ENCODE measurements at places on chromosomes 11 and 22.

DNA sequence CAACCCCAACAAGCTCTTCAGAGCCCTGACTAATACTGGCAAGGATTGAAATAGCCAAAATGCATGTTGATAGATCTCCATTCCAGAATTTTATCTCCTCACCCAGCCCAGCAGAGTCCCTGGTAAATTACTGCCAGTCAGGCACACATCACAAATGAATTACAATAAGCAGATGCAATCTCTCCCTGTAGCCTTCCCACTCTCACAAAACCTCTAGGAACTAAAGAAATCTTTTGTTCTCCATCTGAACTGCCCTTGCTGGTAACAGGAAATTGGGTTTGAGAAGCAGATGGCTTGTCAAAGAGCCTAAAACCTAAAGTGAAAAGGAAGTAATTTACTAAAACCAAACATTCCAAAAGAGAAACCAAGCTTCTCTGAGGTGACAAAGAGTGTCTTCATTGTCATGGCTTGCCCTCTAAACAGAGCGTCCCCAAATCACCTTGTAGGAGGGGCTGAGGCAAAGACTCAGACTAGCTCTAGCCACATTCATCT lies 59.5 kb downstream of the FAM168A start:
- H3K36me3 ChIP-seq, result no peaks in the 10 kb centered on the region
- H3K4me1 ChIP-seq, result peaks cover 3% of the 10 kb centered on the region
- H3K4me3 ChIP-seq, result no peak overlapping the region
- no peak overlapping the region for H3K27ac ChIP-seq
- no peak for DNase-seq
- H3K27me3 ChIP-seq, result no peaks in the 10 kb centered on the region

- no peaks in the 10 kb centered on the region for H3K36me3 ChIP-seq
- H3K4me1 ChIP-seq, result no peaks in the 10 kb centered on the region
- no peak for DNase-seq
- H3K27ac ChIP-seq, result no peak overlapping the region
These were observed 15.2 kb upstream of the NUP160 start for GRCh38 chr11:47863189-47863897.

DNA sequence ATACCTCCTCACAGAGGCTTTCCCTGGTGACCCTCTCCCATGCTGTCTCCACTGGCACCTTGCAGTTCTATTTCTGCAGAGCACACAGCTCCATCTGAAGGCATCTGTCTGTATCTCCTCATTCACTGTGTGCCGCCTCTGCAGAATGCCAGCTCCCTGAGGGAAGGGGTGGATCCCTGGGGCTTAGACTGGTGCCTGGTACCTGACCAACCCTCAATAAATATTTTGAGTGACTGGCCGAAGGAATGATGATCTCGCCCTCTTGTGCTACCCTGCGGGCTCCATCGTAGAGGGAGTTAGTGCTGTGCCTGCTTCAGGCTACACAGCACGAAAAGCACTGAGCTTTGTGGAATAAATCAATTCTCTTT lies 1.6 kb downstream of the CBX7 start:
- peak overlapping the region; percentile 88 for H3K27ac ChIP-seq
- peaks cover 14% of the 10 kb centered on the region for H3K4me1 ChIP-seq
- H3K27me3 ChIP-seq, result peaks cover 17% of the 10 kb centered on the region
- peak; percentile 26 for DNase-seq
- H3K4me3 ChIP-seq, result no peak overlapping the region

DNA sequence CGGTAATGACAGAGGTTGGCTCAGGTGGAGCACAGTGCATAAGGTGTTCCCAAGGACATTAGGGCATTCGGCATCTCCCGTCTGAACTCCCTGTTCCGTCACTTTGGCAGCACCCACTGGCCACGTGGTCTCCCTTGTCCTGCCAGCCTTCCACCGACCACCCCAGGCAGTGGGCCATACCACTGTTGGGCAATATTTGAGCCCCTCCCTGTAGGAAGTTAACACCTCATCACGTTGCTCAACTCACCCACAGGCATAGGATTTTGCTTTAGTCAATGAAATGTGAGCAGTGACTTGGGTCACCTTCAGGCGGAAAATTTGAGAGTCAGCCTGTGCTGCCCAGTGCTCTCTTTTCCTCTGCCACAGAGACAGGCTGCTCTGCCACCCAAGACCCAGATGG lies 44.0 kb downstream of the SERPINH1 start:
- H3K36me3 ChIP-seq, result no peaks in the 10 kb centered on the region
- no peak overlapping the region for H3K27ac ChIP-seq
- DNase-seq, result no peak
- H3K4me1 ChIP-seq, result no peaks in the 10 kb centered on the region

- no peak overlapping the region for H3K27ac ChIP-seq
- H3K4me1 ChIP-seq, result no peaks in the 10 kb centered on the region
- no peak for DNase-seq
- no peaks in the 10 kb centered on the region for H3K36me3 ChIP-seq
These were observed 58.5 kb downstream of the NCAM1 start for GRCh38 chr11:113019711-113020110.

- no peak overlapping the region for H3K27ac ChIP-seq
- H3K27me3 ChIP-seq, result no peaks in the 10 kb centered on the region
- DNase-seq, result no peak
- no peaks in the 10 kb centered on the region for H3K4me1 ChIP-seq
- no peaks in the 10 kb centered on the region for H3K36me3 ChIP-seq
These were observed 360.0 kb downstream of the OPCML start for GRCh38 chr11:133172349-133172748.

DNA sequence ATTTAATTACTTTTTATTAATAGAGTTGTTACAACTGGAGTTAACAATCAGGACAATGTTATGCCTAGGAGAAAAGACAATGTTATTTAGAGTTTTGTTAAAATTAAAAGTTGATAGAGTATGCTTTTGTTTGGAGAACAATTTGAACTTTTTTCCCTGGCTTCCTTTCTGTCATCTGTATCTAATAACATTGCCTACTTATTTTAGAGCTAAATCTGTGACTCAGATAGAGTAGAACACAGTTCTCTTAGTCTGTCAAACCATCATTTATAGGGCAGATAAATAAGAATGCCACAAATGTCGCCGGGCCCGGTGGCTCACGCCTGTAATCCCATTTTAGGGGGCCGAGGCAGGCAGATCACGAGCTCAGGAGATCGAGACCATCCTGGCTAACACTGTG lies 28.9 kb upstream of the YAP1 start:
- DNase-seq, result no peak
- H3K36me3 ChIP-seq, result no peaks in the 10 kb centered on the region
- no peaks in the 10 kb centered on the region for H3K4me1 ChIP-seq
- no peak overlapping the region for H3K4me3 ChIP-seq
- no peaks in the 10 kb centered on the region for H3K27me3 ChIP-seq
- H3K27ac ChIP-seq, result no peak overlapping the region

DNA sequence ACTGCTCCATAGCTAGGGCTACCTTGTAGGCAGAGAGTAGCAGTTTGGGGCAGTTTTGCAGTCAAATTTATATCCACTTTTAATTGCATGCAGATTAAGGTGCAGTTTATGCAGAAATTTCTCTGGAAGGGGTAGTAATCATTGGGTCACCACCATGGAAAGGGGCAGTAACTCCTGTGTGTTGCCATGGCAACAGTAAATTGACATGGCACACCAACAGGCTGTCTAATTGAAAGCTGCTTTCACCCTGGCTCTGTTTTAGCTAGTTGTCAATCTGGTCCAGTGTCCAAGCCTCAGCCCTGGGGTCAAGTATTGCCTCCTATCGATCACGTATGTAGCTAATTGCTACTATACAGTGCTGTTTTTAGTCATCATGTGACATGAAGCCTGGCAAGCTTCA lies 786.1 kb upstream of the CNTN5 start:
- H3K27ac ChIP-seq, result no peak overlapping the region
- H3K36me3 ChIP-seq, result no peaks in the 10 kb centered on the region
- no peaks in the 10 kb centered on the region for H3K27me3 ChIP-seq
- H3K4me1 ChIP-seq, result no peaks in the 10 kb centered on the region
- no peak for DNase-seq

DNA sequence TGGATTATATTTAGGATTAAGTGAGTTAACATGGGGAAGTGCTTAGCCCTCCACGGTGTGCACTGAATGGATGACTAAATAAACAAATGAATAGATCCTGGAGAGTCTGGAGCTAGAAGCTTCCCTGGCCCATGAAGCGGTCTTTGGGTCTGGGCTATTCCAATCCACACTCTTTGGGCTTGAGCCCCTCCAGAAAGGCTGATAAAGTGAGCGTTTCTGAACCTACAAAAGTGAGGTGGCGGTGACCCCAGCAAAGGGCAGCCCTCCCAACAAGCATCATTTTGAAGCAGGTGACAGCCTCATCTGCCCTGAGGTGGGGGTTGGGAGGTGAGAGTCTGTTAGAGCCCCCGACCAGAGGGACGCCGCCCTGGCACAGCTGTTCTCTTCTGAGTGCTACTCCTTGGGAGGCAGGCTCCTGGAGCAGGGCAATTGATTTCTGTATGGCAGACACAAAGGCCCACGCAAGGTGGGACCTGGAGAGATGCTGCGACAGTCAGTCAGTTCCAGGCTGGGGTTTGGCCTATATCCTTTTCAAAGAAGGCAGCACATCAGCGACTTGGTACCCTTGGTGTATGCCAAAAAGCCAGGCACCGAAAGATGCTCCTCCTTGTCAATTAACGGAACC lies 157.8 kb downstream of the CACNA1I start:
- no peaks in the 10 kb centered on the region for H3K4me1 ChIP-seq
- no peak overlapping the region for H3K4me3 ChIP-seq
- H3K27me3 ChIP-seq, result no peaks in the 10 kb centered on the region
- no peaks in the 10 kb centered on the region for H3K36me3 ChIP-seq
- no peak for DNase-seq

GRCh38 chr11:44952500-44953260 lies 2.0 kb upstream of the TP53I11 start:
- H3K36me3 ChIP-seq, result no peaks in the 10 kb centered on the region
- DNase-seq, result no peak
- no peaks in the 10 kb centered on the region for H3K4me1 ChIP-seq
- H3K27me3 ChIP-seq, result no peaks in the 10 kb centered on the region
- no peak overlapping the region for H3K27ac ChIP-seq
- H3K4me3 ChIP-seq, result no peak overlapping the region

DNA sequence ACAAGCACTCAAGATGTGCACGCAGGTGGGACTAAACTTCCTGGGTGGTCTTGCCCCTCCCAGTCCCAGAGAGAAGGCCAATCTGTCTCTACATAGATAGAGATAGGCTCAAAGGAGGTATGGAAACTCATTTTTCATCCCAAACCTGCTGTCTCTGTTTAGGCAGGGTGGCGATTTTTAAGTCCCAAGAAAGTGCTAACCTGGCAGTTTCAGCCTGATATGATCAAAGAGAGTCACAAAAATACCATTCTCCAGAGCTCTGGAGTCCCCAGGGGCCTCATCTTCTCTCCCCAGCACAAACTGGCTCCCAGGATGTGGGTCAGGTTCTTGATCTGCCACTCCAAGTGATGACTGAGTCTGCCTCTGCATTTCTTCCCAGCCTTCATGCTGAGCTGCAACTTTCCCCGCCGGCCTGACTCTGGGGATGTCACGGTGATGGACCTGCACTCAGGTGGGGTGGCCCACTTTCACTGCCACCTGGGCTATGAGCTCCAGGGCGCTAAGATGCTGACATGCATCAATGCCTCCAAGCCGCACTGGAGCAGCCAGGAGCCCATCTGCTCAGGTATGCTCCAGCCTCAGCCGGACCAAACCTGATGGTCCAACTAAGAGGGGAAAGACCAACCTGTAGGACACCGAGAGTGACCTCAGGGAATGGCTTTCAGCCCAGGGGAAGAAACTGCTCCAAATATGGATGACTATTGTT lies 129.5 kb downstream of the SEZ6L start:
- no peaks in the 10 kb centered on the region for H3K27me3 ChIP-seq
- DNase-seq, result no peak
- no peaks in the 10 kb centered on the region for H3K4me1 ChIP-seq
- no peaks in the 10 kb centered on the region for H3K36me3 ChIP-seq
- no peak overlapping the region for H3K4me3 ChIP-seq
- no peak overlapping the region for H3K27ac ChIP-seq

DNA sequence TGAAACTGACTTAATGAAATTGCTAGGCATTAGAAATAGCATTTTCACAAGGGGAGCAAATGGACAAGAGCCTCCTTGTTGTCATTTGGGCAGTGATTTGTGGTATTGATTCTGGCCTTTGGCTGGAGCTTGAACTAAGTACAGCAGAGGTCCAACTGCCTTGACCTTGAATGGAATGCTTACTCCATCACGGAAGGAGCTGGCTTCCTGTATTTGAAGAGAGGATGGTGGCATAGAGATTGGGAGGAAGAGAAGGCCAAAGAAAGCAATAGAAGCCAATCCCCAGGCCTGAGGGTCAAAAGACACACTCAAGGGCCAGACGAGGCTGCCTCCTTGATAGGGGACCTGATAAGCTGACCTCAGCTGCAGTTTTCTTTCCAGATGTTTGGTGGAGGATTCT lies 126.6 kb upstream of the MPPED2 start:
- H3K27me3 ChIP-seq, result no peaks in the 10 kb centered on the region
- H3K36me3 ChIP-seq, result no peaks in the 10 kb centered on the region
- H3K4me1 ChIP-seq, result no peaks in the 10 kb centered on the region
- no peak for DNase-seq
- no peak overlapping the region for H3K4me3 ChIP-seq
- no peak overlapping the region for H3K27ac ChIP-seq

DNA sequence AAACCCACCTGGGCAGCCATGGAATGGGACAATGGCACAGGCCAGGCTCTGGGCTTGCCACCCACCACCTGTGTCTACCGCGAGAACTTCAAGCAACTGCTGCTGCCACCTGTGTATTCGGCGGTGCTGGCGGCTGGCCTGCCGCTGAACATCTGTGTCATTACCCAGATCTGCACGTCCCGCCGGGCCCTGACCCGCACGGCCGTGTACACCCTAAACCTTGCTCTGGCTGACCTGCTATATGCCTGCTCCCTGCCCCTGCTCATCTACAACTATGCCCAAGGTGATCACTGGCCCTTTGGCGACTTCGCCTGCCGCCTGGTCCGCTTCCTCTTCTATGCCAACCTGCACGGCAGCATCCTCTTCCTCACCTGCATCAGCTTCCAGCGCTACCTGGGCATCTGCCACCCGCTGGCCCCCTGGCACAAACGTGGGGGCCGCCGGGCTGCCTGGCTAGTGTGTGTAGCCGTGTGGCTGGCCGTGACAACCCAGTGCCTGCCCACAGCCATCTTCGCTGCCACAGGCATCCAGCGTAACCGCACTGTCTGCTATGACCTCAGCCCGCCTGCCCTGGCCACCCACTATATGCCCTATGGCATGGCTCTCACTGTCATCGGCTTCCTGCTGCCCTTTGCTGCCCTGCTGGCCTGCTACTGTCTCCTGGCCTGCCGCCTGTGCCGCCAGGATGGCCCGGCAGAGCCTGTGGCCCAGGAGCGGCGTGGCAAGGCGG lies 11.4 kb upstream of the ARHGEF17 start:
- no peaks in the 10 kb centered on the region for H3K36me3 ChIP-seq
- peak; percentile 36 for DNase-seq
- no peaks in the 10 kb centered on the region for H3K4me1 ChIP-seq
- no peak overlapping the region for H3K27ac ChIP-seq

GRCh38 chr11:103987629-103988594 lies 48.5 kb upstream of the DDI1 start:
- no peaks in the 10 kb centered on the region for H3K27me3 ChIP-seq
- no peak overlapping the region for H3K4me3 ChIP-seq
- H3K36me3 ChIP-seq, result no peaks in the 10 kb centered on the region
- H3K4me1 ChIP-seq, result no peaks in the 10 kb centered on the region

GRCh38 chr11:133918608-133919260 lies 38.0 kb downstream of the IGSF9B start:
- DNase-seq, result peak; percentile 65
- H3K4me1 ChIP-seq, result no peaks in the 10 kb centered on the region
- no peaks in the 10 kb centered on the region for H3K36me3 ChIP-seq
- H3K4me3 ChIP-seq, result no peak overlapping the region

Data from kidney (tissue), 22 donors.